ENCODE measurements at places on chromosomes 4 and X.
A peak's percentile ranks its signal among the peaks of the same experiment; 100 is the strongest.

DNA sequence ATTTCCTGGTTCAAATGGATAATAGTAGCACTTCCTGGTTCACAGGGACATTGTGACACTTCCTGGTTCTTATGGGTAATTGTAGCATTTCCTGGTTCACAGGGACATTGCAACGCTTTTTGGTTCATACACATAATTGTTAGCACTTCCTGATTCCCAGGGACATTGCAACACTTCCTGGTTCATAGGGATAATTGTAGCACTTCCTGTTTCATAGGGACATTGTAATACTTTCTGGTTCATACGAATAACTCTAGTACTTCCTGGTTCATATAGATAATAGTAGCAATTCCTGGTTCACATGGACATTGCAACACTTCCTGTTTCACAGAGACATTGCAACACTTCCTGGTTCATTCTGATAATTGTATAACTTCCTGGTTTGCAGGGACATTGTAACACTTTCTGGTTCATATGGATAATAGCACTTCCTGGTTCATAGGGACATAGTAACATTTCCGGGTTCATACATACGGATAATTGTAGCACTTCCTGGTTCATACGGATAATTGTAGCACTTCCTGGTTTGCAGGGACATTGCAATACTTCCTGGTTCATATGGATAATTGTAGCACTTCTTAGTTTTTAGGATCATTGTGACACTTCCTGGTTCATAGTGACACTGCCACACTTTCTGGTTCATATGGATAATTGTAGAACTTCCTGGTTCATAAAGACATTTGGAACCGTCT, 61.6 kb upstream of the CD99 start:
- DNase-seq, result no peak

DNA sequence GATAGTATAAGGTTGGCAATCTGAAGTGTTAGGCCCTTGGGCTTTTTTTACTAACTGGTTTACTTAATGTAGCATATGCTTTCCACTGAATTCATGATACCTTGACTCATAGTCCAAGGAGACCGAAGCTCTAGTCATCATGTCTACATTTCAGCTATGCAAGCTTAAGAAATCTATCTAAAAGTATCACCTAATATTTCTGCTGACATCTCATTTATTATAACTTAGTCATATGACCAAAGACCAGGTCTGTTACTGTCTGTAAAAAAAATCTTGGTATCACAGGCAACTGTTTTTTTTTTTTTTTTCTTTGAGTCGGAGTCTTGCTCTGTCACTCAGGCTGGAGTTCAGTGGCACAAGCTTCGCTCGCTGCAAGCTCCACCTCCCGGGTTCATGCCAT, 814.0 kb upstream of the NDST4 start:
- no peak for DNase-seq

GRCh38 chr4:93761286-93761685, 67.3 kb upstream of the ATOH1 start:
- DNase-seq, result no peak

DNA sequence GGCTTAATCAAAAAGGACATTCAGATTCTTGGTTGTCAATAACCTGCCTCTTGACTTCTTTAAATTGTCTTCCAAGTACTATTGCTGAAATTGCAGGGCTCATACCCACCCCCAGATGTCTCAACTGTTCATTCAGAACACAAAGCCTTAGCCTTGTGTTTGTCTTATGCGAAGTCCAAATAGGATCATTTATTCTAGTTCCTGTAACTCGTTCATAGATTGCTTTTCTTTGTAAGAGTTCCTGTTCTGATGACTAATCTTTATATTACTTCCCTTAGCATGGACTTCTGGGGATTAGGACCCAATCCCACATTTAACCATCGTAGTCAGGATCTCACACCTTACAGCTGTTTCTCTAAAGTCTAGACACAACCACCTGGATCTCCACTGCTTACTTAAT, 226.0 kb downstream of the VEGFC start:
- no peak for DNase-seq

DNA sequence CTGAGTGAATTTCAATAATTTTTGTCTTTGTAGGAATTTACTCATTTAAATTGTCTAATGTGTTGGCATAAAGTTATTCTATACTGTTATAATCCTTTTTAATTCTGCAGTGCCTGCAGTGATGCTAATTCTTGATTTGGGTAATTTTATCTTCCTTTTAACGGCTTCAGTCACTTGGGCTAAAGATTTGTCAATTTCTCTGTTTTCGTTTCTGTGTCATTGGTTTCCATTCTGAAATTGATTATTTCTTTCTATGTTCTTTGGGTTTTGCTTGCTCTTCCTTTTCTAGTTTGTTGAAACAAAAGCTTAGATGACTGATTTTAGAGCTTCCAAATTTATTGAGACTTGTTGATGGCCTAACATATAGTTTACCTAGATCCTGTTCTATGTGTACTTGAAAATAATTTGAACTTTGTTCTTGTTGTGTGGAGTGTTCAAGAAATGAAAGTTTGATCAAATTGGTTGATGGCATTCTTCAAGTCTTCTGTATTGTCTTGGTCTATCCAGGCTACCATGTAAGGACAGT, 89.4 kb downstream of the TNIP2 start:
- DNase-seq, result no peak

DNA sequence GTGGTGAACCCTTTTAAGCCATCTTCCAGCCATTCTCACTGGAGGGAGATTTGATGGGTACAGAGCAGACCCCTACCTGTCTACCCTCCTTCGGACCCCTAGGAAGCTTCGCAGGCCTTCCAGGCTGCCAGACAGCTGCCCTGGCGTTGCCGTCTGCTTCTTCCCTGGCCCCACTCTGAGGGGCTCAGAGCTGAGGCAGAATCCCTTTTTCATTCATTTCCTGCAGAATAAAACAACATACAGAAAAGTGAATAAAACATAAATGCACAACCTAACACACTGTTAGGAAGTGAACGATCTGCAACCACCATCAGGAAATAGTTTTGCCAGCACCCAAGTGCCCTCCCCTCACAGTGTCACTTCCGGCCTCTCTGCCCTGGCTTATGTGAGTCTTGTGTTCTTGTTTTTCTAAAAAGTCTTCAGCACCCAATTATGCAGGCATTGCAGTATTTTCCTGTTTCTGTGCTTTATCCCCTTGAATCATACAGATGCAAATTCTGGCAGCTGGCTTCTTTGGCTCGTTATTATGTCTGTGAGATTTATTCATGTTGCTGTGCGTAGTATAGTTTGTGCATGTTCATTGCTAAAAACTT, 5.6 kb upstream of the ADD1 start:
- DNase-seq, result peak; percentile 39

DNA sequence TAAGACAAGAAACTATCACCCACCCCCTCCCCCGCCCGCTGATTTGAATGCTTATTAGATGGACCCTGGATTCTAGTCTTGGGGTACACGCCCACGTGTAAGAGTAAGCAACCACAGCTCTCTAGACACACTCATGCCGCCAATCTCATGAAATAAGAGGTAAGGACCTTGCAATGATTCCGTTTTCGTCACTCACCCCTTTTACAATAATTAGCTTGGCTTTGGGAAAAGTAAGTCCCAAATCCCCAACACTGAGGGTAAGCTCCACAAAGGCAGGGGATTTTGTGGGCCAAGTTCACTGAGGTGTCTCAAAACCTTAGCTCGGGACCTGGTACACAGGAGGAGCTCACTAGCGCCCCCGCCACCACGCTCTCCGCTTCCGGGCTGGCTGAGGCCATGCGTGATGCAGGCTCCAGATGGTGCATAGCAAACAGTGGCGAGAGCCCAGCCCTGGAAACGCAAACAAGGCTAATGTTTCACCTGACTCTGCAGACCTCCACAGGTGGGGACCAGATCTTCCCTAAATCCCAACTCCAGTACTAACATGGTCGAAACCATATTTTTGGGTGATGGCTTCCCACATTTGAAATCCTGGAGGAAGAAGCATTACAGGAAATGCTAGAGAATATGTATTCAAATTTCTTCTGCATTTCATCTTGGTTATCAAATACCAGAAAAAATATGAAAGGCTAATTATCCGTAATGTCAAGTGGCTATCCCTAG, 4.1 kb downstream of the PLAC8 start:
- DNase-seq, result peak; percentile 87

DNA sequence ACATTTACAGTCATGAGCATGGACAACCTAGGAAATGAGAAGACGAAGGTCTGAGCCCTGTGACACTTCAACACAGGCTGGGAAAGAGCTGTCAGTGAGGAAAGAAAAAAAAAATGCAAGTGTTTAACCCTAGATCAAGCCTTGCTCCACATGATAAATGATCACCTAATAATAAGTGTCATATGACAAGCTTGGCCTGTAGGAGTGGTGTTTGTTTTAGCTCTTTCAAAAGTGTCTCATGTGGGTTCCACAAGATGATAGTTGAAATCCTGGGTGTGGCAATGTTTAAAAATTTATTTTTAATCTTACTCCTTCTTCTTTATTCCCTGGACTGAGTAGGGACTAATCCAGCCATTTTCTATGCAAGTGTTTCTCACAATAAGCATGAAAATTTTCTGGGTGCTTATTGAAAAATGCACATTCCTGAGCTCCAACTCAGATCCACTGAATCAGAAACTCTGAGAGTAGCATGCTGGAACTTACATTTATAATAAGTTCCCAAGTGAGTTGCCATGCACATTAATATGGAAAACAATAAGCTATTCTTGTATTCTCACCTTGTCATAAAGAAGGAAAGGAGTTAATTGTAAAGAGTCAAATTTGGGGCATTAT, 138.3 kb downstream of the AREG start:
- no peak for DNase-seq

- no peak for DNase-seq
Observed at GRCh38 chrX:45683914-45684313, 483.2 kb upstream of the DIPK2B start.

DNA sequence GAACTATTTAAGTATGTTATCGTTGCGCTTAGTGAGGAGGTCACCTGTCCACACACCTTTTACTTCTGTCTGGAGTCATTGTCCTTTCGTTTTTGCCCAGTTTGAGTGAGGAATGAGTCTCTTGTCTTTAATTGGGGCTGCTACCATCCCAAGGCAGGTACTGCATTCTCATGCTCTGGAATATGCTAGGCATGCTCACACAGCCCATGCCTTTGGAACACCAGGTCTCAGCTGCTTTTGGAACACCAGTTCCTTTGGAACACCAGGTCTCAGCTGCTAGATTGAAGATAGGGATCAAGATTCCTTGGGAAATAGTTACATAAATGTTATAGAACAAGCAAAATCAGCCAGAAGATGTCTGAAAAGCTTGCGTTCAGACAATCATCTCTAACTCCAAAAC, 73.1 kb downstream of the AREG start:
- no peak for DNase-seq

- no peak for DNase-seq
Observed at GRCh38 chr4:22957774-22958309, 265.1 kb downstream of the GBA3 start.

DNA sequence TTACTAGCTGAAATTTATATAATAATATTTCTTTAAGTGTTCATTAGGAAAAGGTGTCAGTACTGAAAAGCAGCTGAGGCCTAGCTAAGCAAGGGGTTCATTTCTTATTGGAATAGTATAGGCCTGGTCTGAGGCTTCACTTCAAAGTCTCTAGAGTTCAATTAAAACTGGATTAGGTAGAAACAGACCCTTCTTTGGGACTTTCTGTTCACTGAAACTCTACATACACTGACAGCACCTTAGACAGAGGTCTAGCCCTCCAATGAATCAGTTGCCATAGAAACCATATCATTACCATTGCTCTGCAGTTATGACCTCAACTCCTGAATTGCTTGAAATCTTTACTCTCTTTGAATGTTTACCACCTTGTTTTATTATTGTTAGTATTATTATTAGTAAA, 86.4 kb upstream of the MAB21L2 start:
- DNase-seq, result no peak

GRCh38 chr4:48756689-48757220, 23.3 kb downstream of the FRYL start:
- no peak for DNase-seq
